ENCODE measurements at places on chromosomes 3 and 15.

GRCh38 chr3:73490453-73491286 lies 134.1 kb downstream of the PDZRN3 start:
- no peak for DNase-seq

DNA sequence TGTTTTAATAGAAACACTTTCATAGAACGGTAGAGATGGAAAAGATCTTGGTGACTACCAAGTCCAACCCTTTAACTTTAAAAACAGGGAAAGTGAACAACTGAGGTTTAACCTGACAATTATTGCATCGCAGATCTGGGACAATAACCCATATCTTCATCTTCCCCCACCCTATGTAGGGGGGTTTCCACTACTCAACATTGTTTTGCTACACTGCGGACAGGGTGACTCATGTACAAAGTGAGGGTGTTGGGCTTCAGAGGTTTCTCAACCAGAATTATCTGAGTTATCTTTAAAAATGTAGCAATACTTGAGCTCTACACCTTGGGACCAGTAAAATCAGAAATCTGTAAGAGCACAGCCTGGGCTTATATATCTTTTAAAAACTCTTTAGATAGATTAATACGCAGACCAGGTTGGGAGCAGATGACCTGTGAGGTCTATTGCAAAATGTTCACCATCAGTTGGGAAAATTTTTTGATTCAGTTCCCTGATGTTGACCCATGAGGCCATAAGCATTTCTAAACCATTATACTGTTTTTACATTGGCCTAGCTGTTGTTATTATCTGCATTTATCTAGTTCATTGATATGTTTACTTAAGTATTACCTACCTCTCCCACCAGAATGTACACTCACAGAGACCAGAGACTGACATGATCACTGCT lies 103.6 kb upstream of the ICE2 start:
- DNase-seq: no peak

DNA sequence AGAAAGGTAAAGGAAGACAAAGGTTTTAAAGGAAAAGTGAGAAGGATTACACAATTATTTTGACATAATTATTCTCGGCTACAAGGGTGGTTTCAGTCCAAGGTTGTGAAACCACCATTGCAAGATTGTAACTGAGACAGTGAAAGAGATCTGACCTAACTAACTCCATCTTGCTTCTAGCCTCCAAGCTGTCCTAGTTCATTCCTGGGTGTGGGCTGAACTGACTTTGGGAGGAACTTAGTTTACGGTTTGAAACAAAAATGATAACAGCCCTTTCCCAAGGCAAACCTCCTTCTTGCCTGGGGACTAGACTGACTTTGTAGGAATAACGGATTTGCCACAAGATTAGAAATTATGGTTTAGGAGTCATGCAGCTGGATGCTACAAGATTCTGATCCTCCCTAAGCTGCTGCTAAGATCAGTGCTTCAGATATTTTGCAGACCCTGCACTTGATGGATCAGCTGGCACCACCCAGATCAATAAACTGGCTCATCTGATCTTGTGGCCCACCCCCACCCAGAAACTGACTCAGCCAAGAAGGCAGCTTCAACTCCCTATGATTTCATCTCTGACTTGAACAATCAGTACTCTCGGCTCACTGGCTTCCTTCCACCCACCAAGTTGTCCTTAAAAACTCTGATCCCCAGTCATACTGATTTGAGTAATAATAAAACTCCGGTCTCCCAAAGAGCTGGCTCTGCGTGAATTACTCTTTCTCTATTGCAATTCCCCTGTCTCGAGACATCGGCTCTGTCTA lies 57.7 kb upstream of the AADACL2 start:
- DNase-seq: peak; percentile 43

GRCh38 chr3:133880287-133880686 lies 15.4 kb downstream of the RAB6B start:
- no peak for DNase-seq

DNA sequence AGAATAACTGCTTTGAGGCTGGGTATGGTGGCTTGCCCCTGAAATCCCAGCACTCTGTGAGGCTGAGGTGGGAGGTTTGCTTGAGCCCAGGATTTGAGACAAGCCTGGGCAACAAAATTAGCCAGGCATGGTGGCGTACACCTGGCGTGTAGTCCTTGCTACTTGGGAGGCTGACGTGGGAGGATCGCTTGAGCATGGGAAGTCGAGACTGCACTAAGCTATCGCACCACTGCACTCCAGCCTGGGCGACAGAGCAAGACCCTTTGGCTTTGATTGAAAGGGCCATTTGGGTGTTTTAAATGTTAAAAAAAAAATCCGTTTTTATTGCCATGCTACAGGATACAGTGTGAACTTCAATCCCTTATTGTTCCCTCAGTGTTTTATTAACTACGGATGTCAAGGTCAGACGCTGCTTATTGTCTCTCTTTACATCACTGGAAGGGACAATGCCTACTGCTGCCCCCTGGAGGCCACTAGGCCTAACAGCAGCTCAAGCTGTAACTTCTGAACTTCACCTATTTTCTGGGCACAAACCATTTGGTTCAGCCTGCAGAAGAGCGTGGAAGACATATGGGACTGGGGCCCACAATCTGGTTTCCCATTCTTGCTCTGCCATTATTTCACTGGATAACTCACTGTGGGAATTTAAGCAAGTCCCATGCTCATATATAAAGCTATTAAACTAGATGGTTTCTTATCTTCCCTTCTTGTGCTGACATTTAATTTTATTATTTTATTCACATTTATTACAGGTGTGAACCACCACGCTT lies 15.3 kb upstream of the IREB2 start:
- DNase-seq: peak; percentile 83

GRCh38 chr3:148992027-148992634 lies 791 bp downstream of the GYG1 start:
- DNase-seq: no peak

DNA sequence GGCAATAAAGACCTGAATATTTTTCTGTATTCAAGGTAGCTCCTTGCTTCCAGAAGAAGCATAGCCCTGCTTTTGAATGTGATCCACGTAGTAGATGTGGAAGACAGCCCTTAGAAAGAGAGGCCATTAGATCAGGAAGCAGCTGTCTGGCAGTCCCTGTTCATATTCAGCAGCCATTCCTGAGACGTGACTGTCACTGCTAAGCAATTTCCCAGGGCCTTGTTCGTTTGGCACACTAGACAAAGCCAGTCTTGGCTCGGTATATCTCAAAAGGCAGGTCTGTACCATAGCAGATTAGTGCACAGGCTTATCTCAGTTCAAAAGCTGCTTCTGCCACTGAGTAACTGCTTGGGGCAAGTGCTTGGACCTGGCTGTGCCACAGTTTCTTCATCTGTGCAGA lies 287.8 kb upstream of the MCTP2 start:
- no peak for DNase-seq

DNA sequence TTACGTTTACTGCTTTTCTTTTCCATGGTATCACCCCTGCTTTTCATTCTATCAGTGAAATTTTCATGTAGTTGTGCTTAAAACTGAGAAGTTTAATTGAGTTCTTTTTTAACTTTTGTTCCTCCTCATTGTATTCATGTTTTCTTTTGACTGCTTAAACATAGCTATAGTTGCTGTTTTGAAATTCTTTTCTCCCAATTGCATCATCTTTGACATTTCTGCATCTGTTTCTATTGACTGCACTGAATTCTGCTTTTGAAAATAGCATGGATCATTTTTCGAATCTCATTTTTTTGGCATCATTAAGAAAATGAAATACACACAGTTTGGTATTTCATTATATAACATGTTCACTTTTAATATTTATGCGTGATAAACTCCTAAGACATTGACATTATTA lies 694.9 kb downstream of the MECOM start:
- no peak for DNase-seq

DNA sequence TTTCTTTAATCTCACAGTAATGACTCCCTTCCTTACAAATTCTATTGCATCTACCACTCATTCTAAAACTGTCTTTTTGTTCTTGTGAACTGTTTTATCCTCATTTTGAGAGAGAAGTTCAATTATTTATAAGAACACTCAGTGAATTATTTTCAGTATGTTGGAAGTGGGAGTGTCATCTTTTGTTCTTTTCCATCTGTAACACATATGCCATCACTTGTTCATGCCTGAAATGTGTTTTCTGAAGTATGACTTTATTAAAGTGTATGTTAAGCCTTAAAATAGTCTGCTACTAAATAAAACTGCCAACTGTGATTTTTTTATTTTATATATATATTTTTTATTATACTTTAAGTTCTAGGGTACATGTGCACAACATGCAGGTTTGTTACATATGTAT lies 623.0 kb upstream of the CBLB start:
- DNase-seq: no peak

- DNase-seq: no peak
Observed at GRCh38 chr3:103195216-103195615, 760.4 kb downstream of the ZPLD1 start.

DNA sequence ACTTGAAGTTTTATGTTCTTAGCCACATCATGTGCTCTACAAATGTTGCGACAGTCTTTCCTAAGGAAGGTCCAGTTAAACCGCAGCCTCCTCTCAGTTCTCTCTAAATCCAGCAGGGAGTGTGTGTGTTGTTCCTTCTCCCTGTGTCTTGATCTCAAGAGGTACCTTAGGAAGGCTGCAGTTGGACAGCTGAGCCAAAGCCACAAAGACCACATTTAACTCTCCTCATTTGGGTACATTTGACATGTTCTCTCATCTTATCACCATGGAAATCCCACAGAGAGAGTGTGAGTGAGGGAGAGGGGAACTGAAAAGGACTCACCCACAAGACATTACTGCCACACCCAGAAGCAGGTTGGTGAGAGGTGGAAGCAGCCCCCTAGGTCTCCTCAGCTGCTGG lies 79.5 kb downstream of the CD200R1L start:
- peak; percentile 86 for DNase-seq

- no peak for DNase-seq
Observed at GRCh38 chr3:42002790-42003189, 40.9 kb upstream of the ULK4 start.

All from HL-60 (cell line).